Activated T-cell treated with anti-CD3 and anti-CD28 coated beads, Interleukin-2, amount 50 U/mL, for 24 hours (primary cell): ENCODE measurements at places on chromosomes 3 and 15.

- H3K27me3 ChIP-seq, result peaks cover 26% of the 10 kb centered on the region
- H3K4me1 ChIP-seq, result peaks cover 5% of the 10 kb centered on the region
- no peaks in the 10 kb centered on the region for H3K36me3 ChIP-seq
- no peak for DNase-seq
- H3K27ac ChIP-seq, result no peak overlapping the region
These were observed 150.2 kb downstream of the SMAD6 start for GRCh38 chr15:66852064-66852905.

- no peak for DNase-seq
- no peak overlapping the region for H3K4me3 ChIP-seq
- no peak overlapping the region for H3K27ac ChIP-seq
- no peaks in the 10 kb centered on the region for H3K36me3 ChIP-seq
These were observed 54.4 kb upstream of the HERC1 start for GRCh38 chr15:63888146-63888545.

DNA sequence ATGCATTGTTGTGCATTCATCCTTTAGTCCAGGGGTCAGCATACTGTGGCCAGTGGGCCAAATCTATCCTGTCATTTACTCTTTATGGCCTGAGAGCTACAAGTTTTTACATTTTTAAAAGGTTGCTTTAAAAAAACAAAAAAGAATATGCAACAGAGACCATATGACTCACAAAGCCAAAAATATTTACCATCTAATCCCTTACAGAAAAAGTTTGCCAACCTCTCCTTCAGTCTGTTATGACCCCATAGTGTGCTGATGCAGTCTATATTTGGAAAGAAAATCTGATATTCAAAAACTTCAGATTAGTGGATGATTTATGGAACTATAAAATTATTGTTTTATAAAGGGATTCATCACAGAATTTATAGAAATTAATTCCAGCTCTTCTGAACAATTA lies 237.5 kb upstream of the IL12A start:
- DNase-seq, result no peak
- H3K36me3 ChIP-seq, result no peaks in the 10 kb centered on the region
- no peaks in the 10 kb centered on the region for H3K4me1 ChIP-seq
- H3K27me3 ChIP-seq, result no peaks in the 10 kb centered on the region
- H3K27ac ChIP-seq, result no peak overlapping the region

DNA sequence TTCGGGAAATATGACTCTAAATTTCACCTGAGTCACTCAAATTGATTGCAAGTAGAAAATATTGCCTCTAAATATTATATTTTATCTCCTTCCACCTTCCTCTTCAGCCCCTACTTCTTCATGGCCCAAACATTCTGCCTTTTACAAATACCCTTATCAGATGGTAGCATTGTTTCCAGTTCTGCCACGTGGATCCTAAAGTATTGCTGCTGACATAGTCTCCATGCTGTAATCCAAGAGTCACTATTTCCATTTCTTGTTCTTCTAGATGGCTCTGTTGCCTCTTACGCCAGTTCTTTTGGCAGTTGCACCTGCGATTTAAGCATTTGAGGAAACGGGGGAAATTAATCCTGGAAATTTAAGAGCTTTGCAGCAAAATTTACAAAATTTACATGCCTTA lies 13.6 kb downstream of the LMOD3 start:
- no peaks in the 10 kb centered on the region for H3K27me3 ChIP-seq
- peaks cover 55% of the 10 kb centered on the region for H3K4me1 ChIP-seq
- peaks cover 32% of the 10 kb centered on the region for H3K36me3 ChIP-seq
- no peak overlapping the region for H3K4me3 ChIP-seq

GRCh38 chr3:57966829-57967228 lies 41.4 kb upstream of the FLNB start:
- H3K36me3 ChIP-seq, result no peaks in the 10 kb centered on the region
- no peak for DNase-seq

DNA sequence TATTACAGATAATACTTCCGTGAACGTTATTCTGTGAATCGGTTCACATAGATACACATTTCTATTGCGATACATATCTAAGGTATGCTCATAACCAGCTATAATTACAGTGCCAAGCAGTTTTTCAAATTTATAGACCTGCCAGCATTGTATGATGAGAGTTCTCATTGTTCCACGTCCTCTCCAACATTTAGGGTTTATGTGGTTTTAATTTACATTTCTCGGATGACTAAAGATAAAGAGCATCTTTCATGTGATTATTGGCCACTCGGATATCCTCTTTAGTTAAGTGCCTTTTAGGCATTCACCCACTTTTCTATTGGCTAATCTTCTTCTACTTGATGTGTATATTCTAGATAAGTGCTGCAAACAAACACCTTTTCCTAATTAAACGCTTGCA lies 134.7 kb upstream of the CCDC54 start:
- no peak for DNase-seq
- H3K27me3 ChIP-seq, result peaks cover 15% of the 10 kb centered on the region
- H3K27ac ChIP-seq, result no peak overlapping the region
- no peak overlapping the region for H3K4me3 ChIP-seq
- peaks cover 15% of the 10 kb centered on the region for H3K4me1 ChIP-seq

GRCh38 chr15:92288755-92289154 lies 104.9 kb upstream of the ST8SIA2 start:
- DNase-seq, result no peak
- H3K27me3 ChIP-seq, result peaks cover 24% of the 10 kb centered on the region
- no peak overlapping the region for H3K4me3 ChIP-seq
- peaks cover 2% of the 10 kb centered on the region for H3K4me1 ChIP-seq
- H3K27ac ChIP-seq, result no peak overlapping the region
- H3K36me3 ChIP-seq, result no peaks in the 10 kb centered on the region

DNA sequence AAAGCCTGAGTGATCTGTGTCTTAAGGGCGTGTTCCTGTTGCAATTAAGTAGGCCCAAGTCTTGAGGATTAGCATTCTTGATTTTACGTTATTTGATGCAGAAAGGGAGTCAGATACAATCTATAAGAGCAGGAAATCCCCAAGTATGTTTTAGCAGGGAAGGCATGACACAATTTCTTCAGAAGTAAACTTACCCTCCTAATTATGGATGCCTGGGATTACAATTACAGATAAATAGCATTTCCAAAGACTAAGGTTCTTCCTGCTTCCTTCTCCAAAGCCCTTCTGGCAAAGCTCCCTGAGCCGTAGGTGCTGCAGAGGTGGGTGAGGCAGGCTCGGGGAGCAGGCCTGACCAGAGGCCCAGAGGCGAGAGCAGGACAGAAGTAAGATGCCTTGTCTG lies 34.9 kb upstream of the ST6GAL1 start:
- H3K4me1 ChIP-seq, result peaks cover 16% of the 10 kb centered on the region
- H3K4me3 ChIP-seq, result no peak overlapping the region
- H3K27me3 ChIP-seq, result no peaks in the 10 kb centered on the region
- no peak overlapping the region for H3K27ac ChIP-seq
- no peaks in the 10 kb centered on the region for H3K36me3 ChIP-seq

DNA sequence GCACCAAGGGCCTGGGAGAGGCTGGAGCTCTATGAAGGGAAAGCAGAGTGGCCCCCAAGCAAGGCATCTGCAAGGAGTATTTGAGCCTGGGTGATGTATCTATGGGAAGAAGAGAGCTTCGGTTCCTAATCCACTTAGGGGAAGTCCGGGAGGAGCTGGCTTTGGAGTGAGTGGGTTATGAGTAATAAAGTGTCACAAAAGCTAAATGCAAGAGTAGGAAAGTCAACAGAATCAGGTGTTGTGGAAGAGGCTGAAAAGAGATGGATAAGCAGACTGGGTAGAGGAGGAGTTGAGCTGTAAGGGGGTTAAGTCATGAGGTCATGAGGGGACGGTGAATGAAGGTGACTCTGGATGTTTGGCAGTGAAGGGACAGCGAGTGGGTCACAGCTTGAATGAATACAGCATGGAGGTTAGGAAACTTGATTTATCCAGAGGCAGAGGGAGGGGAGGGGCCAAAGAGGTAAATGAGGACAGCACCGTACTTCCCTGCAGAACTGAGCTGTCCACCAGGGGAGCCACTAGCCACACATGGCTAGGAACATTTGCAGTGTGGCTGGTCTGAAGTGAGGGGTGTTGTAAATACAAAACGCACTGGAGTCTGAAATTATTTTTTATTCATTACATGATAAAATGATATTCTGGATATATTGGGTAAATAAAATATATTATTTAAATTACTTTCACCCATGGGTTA lies 83.3 kb downstream of the ADCY5 start:
- H3K27ac ChIP-seq, result no peak overlapping the region
- no peak for DNase-seq
- no peak overlapping the region for H3K4me3 ChIP-seq
- no peaks in the 10 kb centered on the region for H3K36me3 ChIP-seq
- peaks cover 16% of the 10 kb centered on the region for H3K27me3 ChIP-seq
